ENCODE measurements at places on chromosomes 4 and X.

DNA sequence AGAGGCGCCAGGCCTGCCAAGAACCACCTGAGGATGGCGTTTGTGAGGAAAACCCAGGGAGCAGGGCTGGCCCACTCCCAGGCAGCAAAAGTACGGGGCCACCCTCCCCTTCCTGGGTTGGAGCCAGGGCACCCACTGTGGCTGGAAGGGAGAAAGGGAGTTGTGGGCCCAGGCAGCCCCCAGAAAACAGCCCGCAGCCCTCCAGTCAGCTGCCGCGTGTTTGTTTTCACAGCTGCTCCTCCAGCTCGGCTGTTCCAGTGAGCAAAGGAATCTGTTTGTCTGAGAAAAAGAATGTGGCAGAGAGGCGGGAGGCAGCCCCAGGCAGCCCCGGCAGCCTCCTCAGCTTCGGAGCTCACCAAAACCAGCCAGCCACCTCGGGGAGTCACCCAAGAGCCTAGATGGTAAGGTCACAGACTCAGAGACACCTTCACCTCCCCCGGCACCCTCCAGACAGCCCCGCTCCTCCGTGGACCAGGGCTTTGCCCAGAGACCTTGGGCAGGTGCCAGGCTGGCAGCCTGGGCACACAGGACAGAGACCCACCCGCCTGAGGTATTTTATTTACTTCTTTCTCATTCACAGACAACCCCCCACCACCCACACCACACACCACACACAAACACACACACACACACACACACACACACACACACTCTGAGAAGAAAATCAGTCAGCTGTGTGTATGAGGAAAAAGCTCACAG lies 338.1 kb downstream of the BCOR start:
- peak; percentile 47 for DNase-seq

- DNase-seq = no peak
Measured at GRCh38 chrX:38880296-38880854, 79.1 kb downstream of the MID1IP1 start.

GRCh38 chrX:133042260-133042659 lies 54.6 kb downstream of the USP26 start:
- no peak for DNase-seq

- peak; percentile 67 for DNase-seq
Measured at GRCh38 chrX:134631426-134632346, 26.6 kb downstream of the PLAC1 start.

GRCh38 chr4:129344058-129344457 lies 248.1 kb downstream of the C4orf33 start:
- no peak for DNase-seq

DNA sequence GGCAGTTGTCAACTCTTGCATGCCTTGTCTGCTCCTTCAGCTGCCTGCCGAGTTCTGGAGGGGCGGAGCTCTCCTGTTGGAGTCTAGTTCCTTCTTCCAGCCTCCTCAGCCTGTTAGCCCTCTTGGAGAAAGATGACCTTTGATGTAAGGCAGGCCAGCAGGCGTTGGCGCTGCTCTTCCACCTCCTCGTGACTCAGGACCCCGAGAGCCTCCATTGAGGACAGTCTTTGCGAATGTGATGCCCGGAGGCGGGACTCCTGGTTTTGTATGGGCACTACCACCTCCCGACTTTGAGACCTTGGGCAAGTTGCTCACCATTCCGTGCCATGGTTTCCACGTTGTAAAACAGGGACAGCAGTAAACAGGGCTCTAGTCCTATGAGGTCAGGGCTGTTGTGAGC lies 108.3 kb downstream of the TENM3 start:
- DNase-seq = no peak

GRCh38 chr4:78735697-78736096 lies 40.5 kb upstream of the BMP2K start:
- DNase-seq = no peak
